AG10803 (cell line): ENCODE measurements at places on chromosomes 16 and 17.
A peak's percentile ranks its signal among the peaks of the same experiment; 100 is the strongest.

GRCh38 chr16:4970010-4970409, 11.9 kb downstream of the SEC14L5 start:
- DNase-seq, result no peak

- no peak for DNase-seq
Measured at GRCh38 chr17:17540278-17540906, 44.2 kb upstream of the RASD1 start.

DNA sequence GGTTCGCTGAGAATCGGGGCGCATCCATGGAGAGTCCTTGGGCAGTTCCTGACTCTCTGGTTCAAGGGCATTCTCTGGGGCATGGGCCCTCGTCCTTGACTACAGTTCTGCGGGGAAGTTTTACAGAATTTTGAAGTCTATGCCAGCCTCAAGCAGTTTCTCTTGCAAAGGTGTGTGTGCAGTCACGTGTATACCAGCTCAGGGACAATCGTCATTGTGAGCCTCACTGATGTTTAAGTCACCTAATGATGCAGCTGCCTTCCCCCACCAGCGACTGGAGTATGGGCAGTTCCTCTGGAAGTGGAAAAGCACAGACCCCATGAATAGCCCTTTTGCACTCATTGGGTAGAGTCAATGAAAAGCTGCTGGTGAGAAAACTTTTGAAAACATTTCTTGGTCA, 1.3 kb downstream of the PLCG2 start:
- no peak for DNase-seq

- DNase-seq, result no peak
Measured at GRCh38 chr17:17693253-17694168, 12.3 kb downstream of the RAI1 start.

DNA sequence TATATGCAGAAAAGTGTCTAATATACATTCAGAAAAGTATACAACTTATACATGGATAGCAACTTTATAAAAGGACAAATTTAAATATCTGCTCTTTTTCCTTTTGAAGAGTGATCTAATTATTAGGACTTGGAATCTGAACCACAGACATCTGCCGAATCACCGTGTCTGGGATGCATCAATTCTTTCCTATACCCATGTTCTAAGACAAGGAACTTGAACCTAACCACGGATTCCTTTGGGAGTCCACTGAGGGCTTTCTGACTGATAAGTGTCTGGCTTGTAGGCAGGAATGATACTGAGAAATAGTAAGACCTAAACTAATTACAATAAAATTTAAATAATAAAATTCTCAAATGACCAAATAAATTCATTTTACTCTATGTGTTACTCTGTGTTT, 54.2 kb downstream of the NDEL1 start:
- DNase-seq, result peak; percentile 46

DNA sequence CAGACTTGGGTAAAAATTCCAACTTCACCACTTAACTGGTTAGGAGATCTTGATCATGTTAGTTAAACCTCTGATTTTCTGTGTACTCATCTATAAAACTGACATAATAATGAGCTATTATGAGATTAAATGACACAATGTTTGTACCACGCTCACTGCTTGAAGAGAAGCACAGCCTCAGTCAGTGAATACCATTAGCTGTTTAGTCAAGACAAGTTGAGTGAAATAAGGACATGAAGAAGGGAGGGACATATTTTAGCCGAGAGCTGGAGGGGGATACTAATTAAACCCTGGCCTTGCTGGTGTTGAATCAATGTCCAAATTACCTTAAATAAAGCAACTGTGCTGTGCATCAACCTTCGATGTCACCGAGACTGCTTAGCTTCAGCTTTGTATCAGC, 105.1 kb upstream of the TOX3 start:
- no peak for DNase-seq

GRCh38 chr16:17475104-17475503, 4.3 kb upstream of the XYLT1 start:
- DNase-seq, result no peak

DNA sequence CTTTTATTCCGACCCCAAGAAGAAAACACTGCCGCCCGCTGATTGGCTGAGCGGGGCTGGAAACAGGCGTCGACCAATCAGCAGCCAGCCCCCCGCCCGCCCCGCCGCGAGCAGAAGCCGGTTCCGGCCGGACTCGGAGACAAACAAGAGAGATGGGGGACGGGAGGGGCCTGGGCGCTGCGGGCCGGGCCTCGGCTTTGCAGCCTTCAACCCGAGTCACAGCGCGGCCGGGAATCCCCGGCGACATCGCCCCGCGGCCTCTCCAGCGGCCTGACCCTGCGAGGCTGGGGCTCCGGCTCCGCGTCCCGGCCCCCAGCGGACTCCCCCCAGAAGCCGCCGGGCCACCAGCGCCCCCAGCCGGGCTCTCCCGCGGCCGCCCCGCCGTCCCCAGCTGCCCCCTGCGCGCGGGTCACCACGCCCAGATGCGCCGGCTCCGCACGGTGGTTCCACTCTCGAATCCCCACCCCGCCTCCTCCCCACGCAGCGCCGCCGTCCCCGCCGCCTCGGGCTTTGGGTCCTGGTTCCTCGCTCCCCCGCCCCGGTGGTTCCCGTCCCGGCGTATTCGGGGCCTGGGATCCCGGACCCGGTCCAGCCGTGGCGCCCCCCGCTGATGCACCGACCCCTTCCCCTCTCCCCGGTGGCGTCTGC, 346 bp upstream of the SLC43A2 start:
- peak; percentile 93 for DNase-seq

GRCh38 chr17:32746698-32747097, 130.2 kb downstream of the MYO1D start:
- DNase-seq, result peak; percentile 70

GRCh38 chr16:56776562-56776961, 46.6 kb downstream of the NUP93 start:
- peak; percentile 82 for DNase-seq
